CD4-positive, alpha-beta T cell treated with Interleukin-2 at 100 ng/mL for 4 hours (primary cell): ENCODE measurements at places on chromosomes 6 and 20.

DNA sequence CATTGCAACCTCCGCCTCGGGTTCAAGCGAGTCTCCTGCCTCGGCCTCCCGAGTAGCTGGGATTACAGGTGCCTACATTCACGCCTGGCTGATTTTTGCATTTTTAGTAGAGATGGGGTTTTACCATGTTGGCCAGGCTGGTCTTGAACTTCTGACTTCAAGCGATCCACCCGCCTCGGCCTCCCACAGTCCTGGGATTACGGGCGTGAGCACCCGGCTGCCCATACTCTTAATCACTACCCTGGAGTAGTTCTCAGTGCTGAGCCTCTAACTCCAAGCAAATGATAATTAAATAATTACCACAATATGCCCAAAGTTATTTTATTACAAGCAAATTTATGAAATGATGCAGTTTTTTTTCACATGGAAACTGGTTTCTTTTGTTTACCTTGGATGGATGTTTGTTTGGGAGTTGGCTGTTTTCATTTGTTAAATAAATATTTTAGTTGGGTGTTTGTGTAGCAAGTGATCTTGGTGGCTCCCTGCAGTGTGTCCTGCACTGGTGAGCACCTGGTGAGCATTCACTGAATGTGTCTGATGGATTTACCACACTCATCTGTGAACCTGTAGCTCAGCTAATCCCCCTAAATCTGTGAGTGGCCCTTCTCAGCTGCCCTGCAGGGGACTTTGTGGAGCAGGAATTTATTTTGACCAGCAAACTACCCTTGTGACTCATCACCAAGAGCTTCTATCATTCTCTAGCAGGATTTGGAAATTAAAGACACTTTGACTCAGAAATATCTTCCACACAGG lies 36.9 kb downstream of the UTRN start:
- DNase-seq: no peak

DNA sequence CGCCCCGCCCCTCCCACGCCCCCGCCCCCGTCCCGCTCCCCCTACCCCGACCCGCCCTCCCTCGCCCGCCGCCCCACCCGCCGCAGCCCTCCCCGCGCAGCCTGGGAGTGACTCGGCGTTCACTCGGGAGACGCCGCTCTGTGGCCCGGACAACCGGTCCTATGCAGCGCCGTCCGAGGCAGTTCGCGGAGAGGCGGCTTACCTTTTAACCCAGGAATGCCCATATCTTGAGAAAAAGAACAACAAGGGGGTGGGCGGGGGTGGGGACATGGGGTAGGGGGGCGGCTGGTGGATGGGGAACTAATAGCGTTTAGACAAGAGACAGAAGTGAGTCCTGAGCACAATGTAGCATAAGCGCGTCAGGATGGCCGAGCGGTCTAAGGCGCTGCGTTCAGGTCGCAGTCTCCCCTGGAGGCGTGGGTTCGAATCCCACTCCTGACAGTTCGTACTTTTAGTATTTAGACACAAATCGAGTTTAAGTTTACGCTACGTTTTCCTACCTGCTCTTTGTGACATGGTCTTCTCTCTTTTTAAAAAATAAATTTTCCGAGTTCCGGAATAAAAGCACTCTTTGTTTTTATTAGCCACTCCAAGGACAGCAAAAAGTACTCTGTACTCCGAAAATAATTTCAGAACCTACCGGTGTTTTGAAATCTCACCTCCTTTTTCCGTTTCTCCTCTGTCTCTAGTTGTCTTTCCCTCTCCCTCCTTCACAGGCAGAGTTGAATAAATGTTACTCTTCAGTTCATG lies 17.1 kb upstream of the HMGN4 start:
- peak; percentile 87 for DNase-seq

GRCh38 chr6:158063736-158064135 lies 82.1 kb downstream of the SYNJ2 start:
- DNase-seq: no peak

DNA sequence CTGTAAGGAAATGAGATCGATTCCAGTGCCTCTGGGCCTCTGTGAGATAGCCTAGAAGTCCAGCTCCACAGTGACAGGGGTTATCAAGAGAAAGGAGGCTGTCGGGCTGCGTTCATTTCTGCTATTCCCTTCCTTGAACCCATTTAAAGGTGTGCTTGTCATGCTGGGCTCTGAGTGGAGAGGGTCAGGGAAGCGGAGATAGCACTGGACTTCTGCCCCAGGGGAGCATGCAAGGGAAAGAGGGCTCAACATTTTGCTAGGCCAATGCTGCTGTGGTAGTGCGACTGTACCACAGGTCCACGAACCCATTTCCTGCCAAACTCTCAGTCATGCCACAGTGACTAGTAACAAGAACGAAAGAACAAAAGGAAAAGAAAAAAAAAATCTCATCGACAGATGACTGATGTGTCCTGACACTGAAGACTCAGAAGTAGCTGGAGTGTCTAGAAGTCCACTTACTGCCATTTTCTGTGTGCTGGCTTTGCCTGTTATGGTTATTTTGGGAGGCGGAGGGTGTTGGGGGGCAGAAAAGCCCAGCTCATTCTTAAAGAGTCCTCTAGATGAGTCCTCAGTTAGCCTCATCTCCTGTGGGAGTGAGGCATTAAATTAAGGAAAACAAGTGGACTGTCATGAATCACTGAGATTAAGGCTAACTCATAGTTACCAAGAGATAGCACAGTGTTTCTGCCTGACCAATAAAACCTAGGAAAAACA lies 8.1 kb downstream of the NEDD9 start:
- DNase-seq: peak; percentile 67

GRCh38 chr6:23620911-23621401 lies 505.1 kb upstream of the NRSN1 start:
- DNase-seq: no peak

DNA sequence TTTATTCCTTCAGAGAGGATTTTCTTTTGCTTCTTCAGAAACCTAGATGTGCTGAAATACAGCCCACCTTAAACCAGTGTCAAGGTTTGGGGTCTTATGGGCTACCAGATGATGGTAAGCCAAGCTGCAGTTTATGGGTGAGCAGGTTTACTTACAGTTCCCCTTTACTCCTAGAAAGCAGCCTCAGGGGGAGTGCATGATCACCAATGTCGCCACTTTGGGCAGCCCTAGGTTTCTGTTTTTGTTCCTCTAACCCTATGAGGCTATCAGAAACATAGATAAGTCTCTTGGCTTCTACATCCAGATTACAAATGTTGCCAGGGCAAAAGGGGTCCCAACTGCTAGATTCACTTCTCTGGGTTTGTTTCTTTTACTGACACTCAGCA lies 67.2 kb downstream of the TRIM27 start:
- no peak for DNase-seq

DNA sequence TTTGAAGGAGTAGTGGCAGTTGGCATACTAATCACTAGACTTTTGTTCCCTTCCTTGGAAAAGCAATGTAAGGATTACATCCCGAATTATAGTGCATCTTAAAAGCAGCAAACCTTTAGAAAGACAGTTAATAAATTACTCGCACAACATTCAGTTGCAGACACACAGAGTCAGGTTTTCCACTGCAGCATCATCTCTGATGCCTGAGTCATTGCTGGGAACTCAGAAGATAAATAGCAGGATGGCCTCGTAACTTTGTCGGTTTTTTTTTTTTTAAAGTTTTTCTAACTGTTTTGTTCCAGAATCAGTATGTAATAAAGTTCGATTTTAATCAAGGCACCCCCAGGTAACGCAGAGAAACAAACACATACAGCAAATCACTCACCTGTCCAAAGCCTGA lies 34.3 kb downstream of the GJA10 start:
- DNase-seq: no peak

DNA sequence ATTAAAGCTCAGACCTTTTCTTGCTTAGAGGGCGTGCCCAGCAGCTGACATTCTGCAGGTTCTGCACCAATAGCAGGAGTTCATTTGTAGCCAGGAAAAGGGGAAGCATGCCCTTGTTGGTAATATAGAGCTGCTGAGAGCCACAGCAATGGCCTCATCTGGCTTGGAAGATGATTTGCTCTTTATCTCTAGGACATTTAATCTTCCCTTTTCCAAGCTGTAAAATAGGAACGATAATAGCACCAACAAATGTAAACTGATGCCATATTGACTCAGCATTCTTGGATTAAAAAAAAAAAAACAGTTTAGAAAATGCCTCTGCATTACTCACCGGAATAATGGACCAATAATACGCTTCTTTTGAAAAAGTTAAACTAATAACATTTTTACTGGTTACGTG lies 93.4 kb upstream of the SLC2A12 start:
- no peak for DNase-seq

GRCh38 chr6:3293271-3294155 lies 34.8 kb downstream of the PSMG4 start:
- no peak for DNase-seq

DNA sequence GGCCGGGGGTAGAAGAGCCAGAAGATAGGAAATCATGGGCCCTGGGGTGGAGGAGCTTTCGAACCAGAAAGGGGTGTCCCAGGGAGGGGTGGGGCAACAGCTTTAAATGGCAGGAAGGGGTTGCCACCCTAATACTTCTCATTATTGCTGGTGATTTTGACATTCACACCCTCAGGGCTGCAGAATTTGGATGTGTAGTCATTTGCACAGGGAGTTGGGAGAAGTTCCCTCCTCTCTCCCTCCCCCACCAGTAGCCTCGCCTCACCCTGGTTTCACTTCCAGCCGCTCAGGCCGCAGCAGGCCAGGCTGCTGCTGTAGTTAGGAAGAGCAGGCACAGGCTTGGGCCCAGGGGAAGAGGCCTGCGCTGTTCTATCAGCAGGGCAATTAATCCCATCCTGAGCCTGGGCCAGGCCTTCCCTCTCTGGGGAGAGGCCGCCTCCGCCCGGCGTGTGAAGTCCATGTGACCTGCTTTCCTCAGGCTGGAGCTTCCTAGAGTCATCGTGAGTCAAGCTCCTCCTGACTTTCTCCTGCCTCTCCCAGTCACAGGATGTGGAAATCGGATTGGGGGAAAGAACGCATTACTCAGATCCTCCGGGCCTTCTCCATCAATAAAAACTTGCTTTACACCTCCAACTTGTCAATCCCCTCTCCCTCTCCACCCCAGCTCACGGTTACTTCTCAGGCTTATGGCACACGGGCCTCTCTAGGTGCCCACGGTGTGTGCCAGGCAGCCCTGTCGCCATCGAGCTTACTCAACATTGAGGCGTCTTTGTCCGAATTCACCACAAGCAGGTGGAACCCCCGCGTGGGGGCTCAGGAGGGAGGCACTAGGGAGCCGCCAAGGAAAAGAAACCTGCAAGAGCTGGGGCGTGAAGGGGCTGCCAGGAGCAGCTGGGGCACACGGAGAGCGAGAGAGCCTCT lies 7.8 kb downstream of the ADTRP start:
- peak; percentile 11 for DNase-seq

- no peak for DNase-seq
These were observed 77.9 kb downstream of the PHF20 start for GRCh38 chr20:35849706-35850105.

DNA sequence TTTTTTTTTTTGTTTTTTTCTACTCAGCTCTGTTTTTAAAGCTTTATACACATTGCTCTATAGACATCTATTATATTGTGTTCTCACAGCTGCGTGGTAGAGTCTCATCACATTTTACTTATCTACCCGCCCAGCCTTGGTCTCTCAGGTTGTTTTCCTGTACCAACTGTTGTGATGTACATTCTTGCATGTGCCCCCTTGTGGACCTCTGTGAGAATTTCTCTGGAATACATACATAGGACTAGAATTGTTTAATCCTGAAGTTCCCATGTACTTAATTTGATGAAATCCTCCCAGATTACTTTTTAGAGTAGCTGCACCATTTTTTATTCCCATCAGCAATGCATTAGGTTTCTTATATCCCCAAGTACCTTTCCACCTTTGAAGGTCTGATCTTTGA lies 40.4 kb upstream of the TINAG start:
- DNase-seq: no peak

GRCh38 chr6:155128977-155129376 lies 133.9 kb downstream of the TIAM2 start:
- no peak for DNase-seq

- no peak for DNase-seq
These were observed 133.2 kb upstream of the SSTR4 start for GRCh38 chr20:22901921-22902320.

DNA sequence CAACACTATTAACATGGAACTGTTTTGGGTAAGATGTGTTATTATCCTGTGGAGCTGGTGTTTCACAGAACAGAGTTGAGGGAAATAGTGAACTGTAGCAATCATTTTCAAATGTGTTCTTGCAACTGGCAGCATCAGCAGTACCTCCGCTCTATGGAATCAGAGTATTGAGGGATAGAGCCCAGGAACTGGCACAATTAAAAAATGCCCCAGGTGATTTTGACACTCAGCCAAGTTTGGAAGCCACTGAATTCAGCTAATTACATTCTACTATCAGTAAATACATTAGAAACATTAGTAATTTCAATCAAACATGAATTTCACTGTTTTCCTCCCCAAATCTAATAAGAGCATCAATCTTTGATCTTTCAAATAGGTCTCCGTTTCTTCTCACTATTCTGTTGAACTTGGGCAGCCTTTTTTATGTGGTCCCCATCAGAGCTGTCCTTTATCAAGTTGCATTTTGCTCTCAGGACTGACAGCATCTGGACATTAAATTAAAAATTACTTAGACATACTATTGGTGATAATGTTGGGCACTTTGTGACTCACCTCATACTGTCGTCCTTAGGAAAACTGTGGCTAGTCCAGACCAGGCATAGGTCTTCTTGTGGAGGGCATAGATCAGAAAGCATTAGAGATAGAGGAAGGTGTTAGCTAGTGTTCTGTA lies 251.5 kb downstream of the DHX35 start:
- DNase-seq: no peak

DNA sequence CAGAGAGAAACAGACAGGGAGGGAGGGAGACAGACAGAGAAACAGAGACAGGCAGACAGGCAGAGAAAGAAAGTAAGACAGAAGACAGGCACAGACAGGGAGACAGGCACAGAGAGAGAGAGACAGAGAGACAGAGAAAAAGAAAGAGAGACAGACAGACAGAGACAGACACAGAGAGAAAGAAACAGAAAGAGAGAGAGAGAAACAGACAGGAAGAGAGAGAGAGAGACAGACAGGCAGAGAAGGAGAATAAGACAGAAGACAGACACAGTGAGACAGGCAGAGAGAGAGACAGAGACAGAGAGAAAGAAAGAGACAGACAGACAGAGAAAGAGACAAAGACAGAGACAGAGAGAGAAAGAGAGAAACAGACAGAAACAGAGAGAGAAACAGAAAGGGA lies 754.8 kb upstream of the DEFB115 start:
- no peak for DNase-seq

DNA sequence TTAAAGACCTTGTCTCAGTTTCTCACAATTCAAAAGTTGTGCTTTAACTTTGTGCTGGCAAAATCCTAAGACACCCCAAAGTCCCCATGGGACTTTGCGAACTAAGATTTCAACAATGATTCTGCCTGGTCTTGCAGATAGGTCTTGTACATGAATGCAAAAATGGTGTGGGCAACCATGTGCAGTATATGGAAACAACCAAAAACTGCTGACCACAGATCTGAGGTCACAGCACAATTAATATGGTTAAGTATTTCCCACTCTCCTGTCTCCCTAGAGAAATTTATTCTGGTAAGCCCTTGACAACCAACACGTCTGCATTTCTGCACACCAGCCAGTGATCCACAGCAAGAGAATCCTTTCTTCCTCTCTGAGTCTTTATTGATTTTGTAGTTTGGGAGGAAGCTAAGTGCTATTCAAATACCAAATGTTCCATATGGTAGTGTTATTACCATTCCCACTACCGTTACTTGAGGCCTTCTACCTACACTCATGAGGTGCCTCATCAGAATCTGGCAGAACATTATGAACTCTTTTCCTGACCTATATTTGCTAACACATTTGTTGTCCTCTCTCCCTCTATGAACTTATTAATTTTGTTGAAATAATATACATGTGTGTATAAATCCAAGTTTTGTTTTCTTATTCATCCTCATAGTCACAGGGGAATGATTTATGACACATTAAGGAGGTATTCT lies 178.7 kb downstream of the ATXN1 start:
- no peak for DNase-seq
